ENCODE measurements at places on chromosomes 12 and 14.
A peak's percentile ranks its signal among the peaks of the same experiment; 100 is the strongest.

DNA sequence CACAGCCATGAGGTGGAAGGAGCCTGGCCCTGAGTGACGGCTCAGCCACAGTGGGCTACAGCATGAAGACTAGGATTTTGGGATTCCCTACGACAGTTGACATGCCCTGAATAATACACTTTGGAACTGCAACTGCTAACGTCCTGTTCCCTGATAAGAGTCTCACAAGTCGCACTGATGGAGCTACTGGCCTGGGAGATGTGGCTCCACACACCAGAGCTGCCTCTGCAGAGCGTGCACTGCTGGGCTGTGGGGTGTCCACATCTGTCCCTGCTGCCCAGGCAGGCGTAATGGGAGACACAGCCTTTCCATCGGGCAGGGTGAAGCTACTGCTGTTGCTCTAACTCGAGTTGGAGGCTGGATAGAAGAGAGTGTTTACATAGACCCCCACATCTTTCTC is 42.7 kb upstream of the RASSF3 start:
- H3K4me3 ChIP-seq = no peak overlapping the region
- no peaks in the 10 kb centered on the region for H3K36me3 ChIP-seq
- no peak overlapping the region for H3K27ac ChIP-seq
- H3K27me3 ChIP-seq = no peaks in the 10 kb centered on the region
- H3K4me1 ChIP-seq = peaks cover 16% of the 10 kb centered on the region

- H3K4me1 ChIP-seq = no peaks in the 10 kb centered on the region
- no peak overlapping the region for H3K27ac ChIP-seq
- no peaks in the 10 kb centered on the region for H3K36me3 ChIP-seq
- H3K4me3 ChIP-seq = no peak overlapping the region
- H3K27me3 ChIP-seq = no peaks in the 10 kb centered on the region
- no peak for DNase-seq
These were observed 68.0 kb downstream of the PKP2 start for GRCh38 chr12:32828552-32828951.

DNA sequence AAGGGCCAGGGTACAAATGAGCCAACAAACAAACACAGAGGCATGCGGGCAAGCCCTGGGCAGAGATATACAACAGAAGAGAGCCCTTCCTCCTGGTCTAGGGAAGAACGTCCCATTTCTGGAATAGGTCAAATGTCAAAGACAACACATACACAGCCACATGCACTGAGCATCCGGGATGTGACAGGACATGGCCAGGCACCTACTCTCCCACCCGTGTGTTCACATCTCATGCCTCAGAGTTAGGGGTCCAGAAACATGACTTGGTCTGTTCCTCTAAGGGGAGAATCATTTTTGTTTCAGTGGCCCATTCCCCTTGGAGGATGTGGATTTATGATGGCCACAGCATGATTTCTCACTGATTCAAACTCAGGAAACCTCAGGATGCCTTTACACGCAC is 801 bp upstream of the ASB2 start:
- peaks cover 33% of the 10 kb centered on the region for H3K4me1 ChIP-seq
- no peaks in the 10 kb centered on the region for H3K27me3 ChIP-seq
- H3K36me3 ChIP-seq = no peaks in the 10 kb centered on the region
- no peak overlapping the region for H3K27ac ChIP-seq

DNA sequence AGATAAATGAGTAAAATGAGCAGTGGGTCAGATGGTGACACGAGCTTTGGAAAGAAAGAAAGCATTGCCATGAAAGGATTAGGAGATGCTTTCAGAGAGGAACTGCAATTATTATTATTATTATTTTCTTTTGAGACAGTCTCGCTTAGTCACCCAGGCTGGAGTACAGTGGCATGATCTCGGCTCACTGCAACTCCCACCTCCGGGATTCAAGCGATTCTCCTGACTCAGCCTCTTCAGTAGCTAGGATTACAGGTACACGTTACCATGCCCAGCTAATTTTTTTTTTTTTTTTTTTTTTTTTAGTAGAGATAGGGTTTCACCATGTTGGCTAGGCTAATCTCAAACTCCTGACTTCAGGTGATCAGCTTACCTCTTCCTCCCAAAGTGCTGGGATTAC is 77.4 kb downstream of the ST8SIA1 start:
- no peak for DNase-seq
- H3K27me3 ChIP-seq = no peaks in the 10 kb centered on the region
- H3K27ac ChIP-seq = peak overlapping the region; percentile 79
- no peaks in the 10 kb centered on the region for H3K36me3 ChIP-seq
- H3K4me1 ChIP-seq = peaks cover 21% of the 10 kb centered on the region
- no peak overlapping the region for H3K4me3 ChIP-seq

GRCh38 chr12:21413369-21414277 is 23.8 kb upstream of the PYROXD1 start:
- no peak overlapping the region for H3K4me3 ChIP-seq
- H3K4me1 ChIP-seq = no peaks in the 10 kb centered on the region
- DNase-seq = no peak
- no peaks in the 10 kb centered on the region for H3K36me3 ChIP-seq
- H3K27me3 ChIP-seq = no peaks in the 10 kb centered on the region

- DNase-seq = no peak
- H3K4me1 ChIP-seq = no peaks in the 10 kb centered on the region
- H3K27me3 ChIP-seq = no peaks in the 10 kb centered on the region
- H3K36me3 ChIP-seq = no peaks in the 10 kb centered on the region
These were observed 68.1 kb downstream of the FSCB start for GRCh38 chr14:44438936-44439335.

GRCh38 chr14:97219431-97220017 is 422.3 kb downstream of the VRK1 start:
- peaks cover 17% of the 10 kb centered on the region for H3K4me1 ChIP-seq
- H3K27ac ChIP-seq = no peak overlapping the region
- H3K27me3 ChIP-seq = peaks cover 18% of the 10 kb centered on the region
- H3K4me3 ChIP-seq = peak overlapping the region; percentile 31
- no peak for DNase-seq
- no peaks in the 10 kb centered on the region for H3K36me3 ChIP-seq

- H3K27ac ChIP-seq = no peak overlapping the region
- no peaks in the 10 kb centered on the region for H3K27me3 ChIP-seq
- H3K36me3 ChIP-seq = peaks cover 13% of the 10 kb centered on the region
- no peak for DNase-seq
These were observed 57.2 kb upstream of the AEBP2 start for GRCh38 chr12:19382111-19382526.

DNA sequence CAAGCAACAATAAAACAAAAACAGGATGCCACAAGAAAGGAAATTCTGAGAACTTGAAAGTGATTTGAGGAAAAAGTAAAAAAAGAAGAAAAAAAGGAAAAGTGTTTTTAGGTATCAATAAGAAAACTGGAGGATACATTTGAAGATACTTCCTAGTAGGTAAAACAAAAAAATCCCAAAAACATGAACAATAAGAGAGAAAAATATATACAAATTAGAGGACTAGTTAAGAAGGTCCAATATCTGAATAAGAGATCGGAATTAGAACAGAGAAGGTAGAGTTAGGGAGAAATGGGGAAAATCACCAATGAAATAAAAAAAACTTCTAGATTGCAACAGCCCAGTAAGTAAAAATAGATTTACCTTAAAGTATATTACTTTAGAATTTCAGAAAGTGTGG is 8.8 kb downstream of the DEPDC4 start:
- no peak overlapping the region for H3K27ac ChIP-seq
- no peaks in the 10 kb centered on the region for H3K27me3 ChIP-seq
- no peaks in the 10 kb centered on the region for H3K36me3 ChIP-seq
- H3K4me3 ChIP-seq = no peak overlapping the region
- no peaks in the 10 kb centered on the region for H3K4me1 ChIP-seq

DNA sequence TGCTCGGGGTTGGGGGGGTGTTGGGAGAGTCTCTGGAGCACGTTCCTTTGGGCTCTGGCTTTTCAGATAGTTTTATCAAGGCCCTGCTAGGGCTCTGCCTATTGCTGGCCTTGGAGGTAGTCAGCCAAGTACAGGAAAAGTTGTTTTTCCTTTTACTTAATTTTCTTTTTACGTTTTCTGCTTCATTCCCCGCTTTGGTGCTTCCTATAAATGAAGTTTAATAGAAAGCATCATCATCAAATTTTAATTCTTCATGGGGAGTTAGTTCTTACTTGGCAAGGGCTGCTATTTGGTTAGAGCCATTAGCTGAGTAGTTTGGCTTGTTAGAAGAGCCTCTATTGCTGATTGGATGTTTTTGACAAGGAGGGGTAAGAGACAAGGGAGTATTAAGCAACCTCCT is 15.1 kb upstream of the ADAM21 start:
- H3K4me3 ChIP-seq = no peak overlapping the region
- no peaks in the 10 kb centered on the region for H3K4me1 ChIP-seq
- H3K27ac ChIP-seq = no peak overlapping the region

DNA sequence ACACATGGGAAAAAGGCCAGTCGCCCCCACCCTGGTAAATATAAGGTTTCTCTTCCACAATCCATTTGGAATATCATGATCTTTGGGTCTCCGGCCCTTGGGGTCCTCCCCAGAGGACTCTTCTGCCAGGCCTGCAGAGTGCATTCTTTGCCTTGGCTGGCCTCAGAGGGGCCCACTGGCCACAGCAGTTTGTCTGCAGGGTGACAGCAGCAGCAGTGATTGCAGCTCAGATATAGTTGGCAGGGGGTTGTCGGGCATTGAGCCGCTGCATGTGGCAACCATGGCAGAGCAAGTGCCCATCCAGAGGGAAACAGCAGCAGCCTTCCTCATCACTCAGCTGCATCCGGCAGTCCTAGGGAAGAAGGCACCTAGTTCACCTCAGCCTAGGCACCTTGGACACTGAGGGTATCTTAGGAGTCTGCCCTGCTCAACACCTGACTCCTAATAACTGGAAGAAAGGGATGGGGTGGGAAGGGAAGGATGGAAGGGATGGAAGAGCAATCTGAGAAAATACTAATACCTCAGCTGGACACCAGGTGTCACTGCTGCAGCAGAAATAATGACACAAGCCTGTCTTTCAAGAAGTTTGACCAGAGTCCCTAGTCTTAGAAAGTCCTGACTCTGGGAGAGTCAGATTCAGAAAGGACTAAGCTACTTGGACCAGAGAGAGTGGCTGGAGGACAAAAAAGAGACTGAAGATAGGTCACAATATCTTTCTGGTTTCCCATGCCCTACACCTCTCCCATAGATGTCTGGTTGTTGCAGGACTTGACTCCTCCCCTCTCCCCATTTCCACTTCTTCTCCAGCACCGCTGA is 8.9 kb downstream of the AJUBA start:
- no peak overlapping the region for H3K27ac ChIP-seq
- DNase-seq = peak; percentile 75
- peaks cover 14% of the 10 kb centered on the region for H3K4me1 ChIP-seq
- peaks cover 3% of the 10 kb centered on the region for H3K36me3 ChIP-seq
- H3K27me3 ChIP-seq = no peaks in the 10 kb centered on the region

GRCh38 chr14:23183479-23183878 is at the start of gene SLC7A8:
SLC7A8 (minus strand) TSS chr14:23183660; CDS start chr14:23182914, 746 bp downstream.
- peak within 1 kb of the TSS; percentile 43 for H3K27ac ChIP-seq
- peak within 1 kb of the TSS; percentile 54 for H3K4me3 ChIP-seq
- DNase-seq = no peak

- no peak overlapping the region for H3K4me3 ChIP-seq
- no peak for DNase-seq
- H3K36me3 ChIP-seq = peaks cover 20% of the 10 kb centered on the region
These were observed 9.6 kb downstream of the PFKM start for GRCh38 chr12:48128800-48129199.

DNA sequence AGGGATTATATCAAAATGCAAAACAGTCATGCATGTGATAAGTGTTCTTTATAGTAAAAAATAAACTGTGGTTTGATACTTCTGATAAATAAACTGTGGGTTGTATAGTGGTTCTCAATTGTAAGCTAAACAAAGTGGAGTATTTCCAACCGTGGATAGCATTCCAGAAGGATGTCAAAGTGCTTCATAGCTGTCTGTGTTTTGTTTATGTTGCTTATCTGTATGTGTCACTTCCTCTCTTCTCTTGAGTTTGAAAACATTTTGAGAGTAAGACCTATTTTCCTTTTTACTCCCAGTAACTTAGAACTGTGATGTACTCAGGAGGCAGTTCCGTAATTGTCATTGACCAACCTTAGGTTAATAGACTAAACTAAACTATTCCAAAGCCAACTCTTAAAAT is 415.8 kb downstream of the TMTC2 start:
- no peak for DNase-seq
- no peaks in the 10 kb centered on the region for H3K27me3 ChIP-seq
- H3K4me3 ChIP-seq = no peak overlapping the region
- no peaks in the 10 kb centered on the region for H3K36me3 ChIP-seq
- H3K27ac ChIP-seq = no peak overlapping the region
- H3K4me1 ChIP-seq = no peaks in the 10 kb centered on the region

DNA sequence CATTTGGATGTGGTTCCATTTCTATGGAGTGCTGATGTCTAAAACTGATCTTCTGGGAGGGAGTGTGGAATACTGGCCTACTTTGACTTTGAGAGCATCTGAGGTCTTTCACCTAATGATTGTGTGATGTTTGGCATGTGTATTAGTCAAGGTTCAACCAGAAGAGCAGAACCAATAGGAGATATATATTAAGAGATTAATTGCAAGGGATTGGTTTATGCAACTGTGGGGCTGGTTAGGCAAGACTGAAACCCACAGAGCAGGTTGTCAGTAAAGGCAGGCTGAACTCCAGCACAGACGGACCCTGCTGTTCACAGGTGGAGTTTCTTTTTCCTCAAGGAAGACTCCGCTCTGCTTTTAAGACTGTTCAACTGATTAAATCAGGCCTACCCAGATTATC is 11.6 kb downstream of the BMAL2 start:
- no peaks in the 10 kb centered on the region for H3K27me3 ChIP-seq
- no peak overlapping the region for H3K4me3 ChIP-seq
- H3K4me1 ChIP-seq = peaks cover 7% of the 10 kb centered on the region
- DNase-seq = no peak
- H3K27ac ChIP-seq = no peak overlapping the region

DNA sequence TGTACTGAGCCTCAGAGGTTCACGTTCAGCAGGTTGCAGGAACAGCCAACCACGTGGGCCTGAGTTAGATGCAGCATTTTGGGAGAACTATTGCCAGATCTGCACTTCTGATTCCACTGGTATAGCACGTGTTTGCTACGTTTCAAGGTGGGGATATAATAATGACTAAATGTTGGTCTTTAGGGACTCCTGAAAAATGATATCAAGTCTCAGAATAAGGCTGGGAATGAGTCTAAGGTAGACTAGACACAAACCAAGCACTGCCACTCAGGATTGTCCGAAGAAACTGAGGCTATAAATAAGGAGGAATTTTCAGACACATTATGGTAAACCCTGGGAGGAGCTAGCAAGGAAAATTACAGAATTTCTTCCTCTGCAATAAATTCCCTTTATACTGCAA is 98.1 kb downstream of the ESR2 start:
- peak overlapping the region; percentile 87 for H3K27ac ChIP-seq
- H3K4me3 ChIP-seq = peak overlapping the region; percentile 58
- peaks cover 30% of the 10 kb centered on the region for H3K4me1 ChIP-seq

DNA sequence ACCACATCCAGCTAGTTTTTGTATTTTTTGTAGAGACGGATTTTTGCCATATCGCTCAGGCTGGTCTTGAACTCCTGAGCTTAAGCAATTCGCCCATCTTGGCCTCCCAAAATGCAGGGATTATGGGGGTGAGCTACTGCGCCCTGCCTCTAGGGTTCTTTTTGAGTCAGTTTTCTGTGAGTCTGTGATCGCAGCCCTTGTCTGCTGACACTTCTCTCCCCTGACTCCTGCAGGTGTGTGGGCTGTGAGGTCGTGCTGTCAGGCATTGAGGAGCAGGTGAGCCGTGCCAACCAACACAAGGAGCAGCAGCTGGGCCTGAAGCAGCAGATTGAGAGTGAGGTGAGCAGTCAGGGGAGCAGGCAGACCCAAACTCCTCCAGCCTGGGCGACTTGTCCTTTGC is 6.3 kb downstream of the COPS7A start:
- no peak overlapping the region for H3K4me3 ChIP-seq
- peaks cover 52% of the 10 kb centered on the region for H3K36me3 ChIP-seq
- H3K27ac ChIP-seq = no peak overlapping the region
- DNase-seq = no peak
- H3K27me3 ChIP-seq = no peaks in the 10 kb centered on the region

GRCh38 chr12:122067966-122068365 is 10.6 kb upstream of the MLXIP start:
- no peak overlapping the region for H3K27ac ChIP-seq
- H3K36me3 ChIP-seq = no peaks in the 10 kb centered on the region
- peaks cover 39% of the 10 kb centered on the region for H3K4me1 ChIP-seq
- no peaks in the 10 kb centered on the region for H3K27me3 ChIP-seq

Data from spinal cord (tissue), 10 donors.